Activated T-helper 1 cell treated with Interleukin-2 at 50 U/mL for 16 hours (primary cell): ENCODE measurements at places on chromosomes 6 and 20.

GRCh38 chr6:108589244-108589791 is 28.6 kb downstream of the FOXO3 start:
- DNase-seq, result no peak

- DNase-seq, result no peak
Observed at GRCh38 chr20:10670501-10671220, 3.1 kb downstream of the JAG1 start.

- no peak for DNase-seq
Observed at GRCh38 chr20:63025534-63026331, 19.0 kb upstream of the BHLHE23 start.

DNA sequence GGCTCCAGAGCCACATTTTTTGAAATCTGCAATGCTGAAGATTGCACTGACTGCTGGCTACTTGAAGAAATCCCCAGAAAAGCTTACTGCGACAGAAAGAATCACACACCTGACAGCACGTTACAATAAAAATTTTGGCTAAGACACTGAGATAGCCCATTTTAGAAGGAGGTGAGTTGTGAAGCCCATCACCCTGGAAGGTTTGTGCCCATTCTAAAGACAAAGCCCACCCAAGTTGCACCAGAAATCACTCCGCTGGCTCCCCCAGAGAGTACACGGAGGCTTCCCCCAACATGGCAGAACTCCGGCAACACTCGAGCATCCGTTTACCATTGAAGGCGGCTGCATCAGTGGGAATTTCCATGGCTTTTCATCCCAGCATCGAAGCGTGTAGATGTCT is 29.4 kb downstream of the LPA start:
- no peak for DNase-seq

DNA sequence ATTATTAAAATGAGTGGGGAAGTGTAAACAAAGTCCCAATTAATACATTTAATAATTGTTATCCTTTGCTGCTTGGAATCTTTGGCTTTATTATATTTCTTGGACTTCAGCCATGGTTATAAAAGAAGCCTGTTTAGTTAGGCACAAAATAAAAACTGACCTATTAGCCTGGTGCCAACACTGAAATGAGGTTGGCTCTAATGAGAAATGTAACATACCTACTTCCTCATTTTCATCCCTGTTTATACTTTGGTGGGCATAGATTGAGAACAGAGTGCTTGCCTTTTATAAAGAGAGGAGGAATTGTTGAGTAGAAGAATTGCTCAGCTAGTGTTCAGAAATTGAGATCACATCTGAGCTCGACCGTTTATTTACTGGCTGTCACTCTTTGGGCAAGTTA is 471.3 kb downstream of the UTRN start:
- DNase-seq, result no peak

GRCh38 chr6:33850296-33850695 is 46.5 kb upstream of the MLN start:
- DNase-seq, result no peak

DNA sequence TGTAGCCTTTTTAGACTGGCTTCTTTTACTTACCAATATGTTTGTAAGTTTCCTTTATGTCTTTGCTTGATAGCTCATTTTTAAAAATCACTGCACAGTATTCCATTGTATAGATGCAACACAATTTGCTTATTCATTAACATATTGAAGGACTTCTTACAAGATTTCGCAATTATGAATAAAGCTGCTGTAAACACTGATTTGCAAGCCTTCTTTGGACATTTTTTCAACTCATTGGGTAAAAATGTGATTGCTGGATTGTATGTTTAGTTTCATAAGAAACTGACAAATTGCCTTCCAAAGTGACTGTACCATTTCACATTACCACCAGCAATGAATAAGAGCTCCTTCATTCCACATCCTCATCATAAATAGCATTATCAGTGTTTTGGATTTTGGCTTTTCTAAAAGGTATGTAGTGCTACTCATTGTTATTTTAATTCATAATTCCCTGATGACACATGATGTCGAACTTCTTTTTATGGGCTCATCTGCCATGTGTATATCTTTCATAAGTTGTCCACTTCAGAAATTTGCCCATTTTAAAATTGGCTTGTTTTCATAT is 80.7 kb downstream of the TFAP2B start:
- DNase-seq, result no peak

GRCh38 chr20:52416953-52417352 is 225.4 kb upstream of the ZFP64 start:
- DNase-seq, result no peak
